ENCODE measurements at places on chromosomes 1 and 21.
A peak's percentile ranks its signal among the peaks of the same experiment; 100 is the strongest.

- no peak overlapping the region for H3K27ac ChIP-seq
- no peak overlapping the region for H3K4me3 ChIP-seq
- no peaks in the 10 kb centered on the region for H3K27me3 ChIP-seq
- DNase-seq: no peak
- H3K36me3 ChIP-seq: peaks cover 6% of the 10 kb centered on the region
Measured at GRCh38 chr1:227766015-227766634, 30.9 kb downstream of the SNAP47 start.

GRCh38 chr1:84776639-84777038, 86.4 kb upstream of the SSX2IP start:
- H3K4me1 ChIP-seq: peaks cover 3% of the 10 kb centered on the region
- no peak overlapping the region for H3K4me3 ChIP-seq
- no peak overlapping the region for H3K27ac ChIP-seq
- H3K36me3 ChIP-seq: no peaks in the 10 kb centered on the region
- no peak for DNase-seq
- no peaks in the 10 kb centered on the region for H3K27me3 ChIP-seq

DNA sequence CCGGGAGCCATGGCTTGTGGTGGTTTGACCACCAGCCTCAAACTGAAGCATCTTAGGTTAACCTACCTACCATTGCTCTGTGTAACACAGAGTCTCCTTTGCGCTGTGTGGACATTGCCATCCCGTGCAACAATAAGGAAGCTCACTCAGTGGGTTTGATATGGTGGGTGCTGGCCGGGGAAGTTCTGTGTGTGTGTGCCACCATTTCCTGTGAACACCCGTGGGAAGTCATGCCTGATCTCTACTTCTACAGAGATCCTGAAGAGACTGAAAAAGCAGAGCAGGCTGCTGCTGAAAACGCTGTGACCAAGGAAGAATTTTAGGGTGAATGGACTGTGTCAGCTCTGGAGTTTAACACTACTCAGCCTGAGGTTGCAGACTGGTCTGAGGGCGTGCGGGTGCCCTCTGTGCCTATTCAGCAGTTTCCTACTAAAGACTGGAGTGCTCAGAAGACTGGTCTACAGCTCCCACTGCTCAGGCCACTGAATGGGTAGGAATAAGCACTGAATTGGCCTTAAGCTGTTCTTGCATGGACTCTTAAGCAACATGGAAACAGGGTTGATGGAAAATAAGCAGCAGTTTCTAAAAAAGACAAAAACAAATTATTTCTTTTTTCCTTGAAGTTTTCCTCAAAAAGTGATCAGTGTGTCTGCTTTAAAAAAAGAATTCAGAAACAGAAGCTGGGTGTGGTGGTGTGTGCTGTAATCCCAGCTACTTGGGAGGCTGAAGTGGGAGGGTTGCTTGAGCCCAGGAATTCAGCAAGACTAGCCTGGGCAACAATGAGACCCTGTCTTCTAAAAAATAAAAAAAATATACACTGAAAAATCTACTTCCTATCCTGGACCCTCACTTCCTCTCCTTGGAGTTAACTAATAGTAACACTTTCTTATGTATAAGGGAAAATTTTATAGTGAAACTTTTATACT, 14.6 kb downstream of the CEP350 start:
- DNase-seq: no peak
- peaks cover 5% of the 10 kb centered on the region for H3K36me3 ChIP-seq
- H3K27me3 ChIP-seq: no peaks in the 10 kb centered on the region
- H3K27ac ChIP-seq: peak overlapping the region; percentile 30
- H3K4me1 ChIP-seq: peaks cover 36% of the 10 kb centered on the region

DNA sequence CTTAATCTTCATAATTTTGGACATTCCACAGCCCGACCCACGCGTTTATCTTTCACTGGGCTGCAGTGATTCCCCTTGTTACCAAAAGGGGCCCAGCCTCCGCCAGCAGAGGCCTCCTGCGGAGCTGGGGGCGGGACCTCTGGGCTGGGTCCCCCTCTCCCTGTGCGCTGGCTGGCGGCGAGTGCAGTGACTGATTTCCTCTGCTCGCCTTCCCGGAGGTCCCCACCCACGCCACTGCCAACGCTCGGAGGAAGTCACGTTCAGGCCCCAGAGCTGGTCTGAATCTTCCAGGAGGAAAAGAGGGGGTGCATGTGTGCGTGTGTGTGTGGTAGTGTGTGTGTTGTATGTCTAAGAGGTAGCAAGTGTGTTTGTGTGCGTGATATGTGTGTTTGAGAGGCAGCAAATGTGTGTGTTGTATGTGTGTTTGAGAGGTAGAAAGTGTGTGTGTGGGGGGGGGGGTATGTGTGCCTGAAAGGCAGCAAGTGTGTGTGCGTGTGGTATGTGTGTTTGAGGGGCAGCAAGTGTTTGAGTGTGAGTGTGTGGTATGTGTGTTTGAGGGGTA, 35.0 kb upstream of the JAK1 start:
- peaks cover 59% of the 10 kb centered on the region for H3K27me3 ChIP-seq
- H3K4me1 ChIP-seq: peaks cover 24% of the 10 kb centered on the region
- peak; percentile 32 for DNase-seq

- no peaks in the 10 kb centered on the region for H3K36me3 ChIP-seq
- peak overlapping the region; percentile 78 for H3K4me3 ChIP-seq
- peaks cover 65% of the 10 kb centered on the region for H3K27me3 ChIP-seq
- H3K27ac ChIP-seq: no peak overlapping the region
- no peak for DNase-seq
Measured at GRCh38 chr1:39672551-39672947, 642 bp upstream of the NT5C1A start.

GRCh38 chr1:30907481-30908315, 860 bp downstream of the SDC3 start:
- H3K27me3 ChIP-seq: no peaks in the 10 kb centered on the region
- H3K36me3 ChIP-seq: no peaks in the 10 kb centered on the region

- peaks cover 19% of the 10 kb centered on the region for H3K4me1 ChIP-seq
- no peaks in the 10 kb centered on the region for H3K36me3 ChIP-seq
- no peak for DNase-seq
- H3K27ac ChIP-seq: no peak overlapping the region
- no peak overlapping the region for H3K4me3 ChIP-seq
- H3K27me3 ChIP-seq: no peaks in the 10 kb centered on the region
Measured at GRCh38 chr1:8165595-8166360, 139.7 kb upstream of the ERRFI1 start.

GRCh38 chr1:29925058-29925457, 688.7 kb downstream of the PTPRU start:
- H3K36me3 ChIP-seq: no peaks in the 10 kb centered on the region
- peaks cover 7% of the 10 kb centered on the region for H3K4me1 ChIP-seq
- no peak overlapping the region for H3K27ac ChIP-seq

DNA sequence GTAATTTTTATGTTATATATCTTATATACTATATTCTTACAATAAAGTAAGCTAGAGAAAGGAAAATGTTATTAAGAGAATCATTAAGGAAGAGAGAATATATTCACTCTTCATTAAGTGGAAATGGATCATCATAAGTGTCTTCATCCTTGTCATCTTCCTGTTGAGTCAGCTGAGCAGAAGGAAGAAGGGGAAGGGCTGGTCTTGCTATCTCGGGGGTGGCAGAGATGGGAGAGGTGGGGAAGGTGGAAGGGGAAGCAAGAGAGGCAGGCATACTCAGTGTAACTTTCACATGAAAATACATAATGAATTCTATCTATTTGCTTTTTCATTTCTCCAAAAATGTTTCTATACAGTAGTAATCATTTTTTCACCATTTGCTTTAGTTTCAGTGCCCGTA, 5.1 kb downstream of the DNASE2B start:
- H3K4me3 ChIP-seq: no peak overlapping the region
- H3K36me3 ChIP-seq: no peaks in the 10 kb centered on the region
- H3K4me1 ChIP-seq: peaks cover 5% of the 10 kb centered on the region

DNA sequence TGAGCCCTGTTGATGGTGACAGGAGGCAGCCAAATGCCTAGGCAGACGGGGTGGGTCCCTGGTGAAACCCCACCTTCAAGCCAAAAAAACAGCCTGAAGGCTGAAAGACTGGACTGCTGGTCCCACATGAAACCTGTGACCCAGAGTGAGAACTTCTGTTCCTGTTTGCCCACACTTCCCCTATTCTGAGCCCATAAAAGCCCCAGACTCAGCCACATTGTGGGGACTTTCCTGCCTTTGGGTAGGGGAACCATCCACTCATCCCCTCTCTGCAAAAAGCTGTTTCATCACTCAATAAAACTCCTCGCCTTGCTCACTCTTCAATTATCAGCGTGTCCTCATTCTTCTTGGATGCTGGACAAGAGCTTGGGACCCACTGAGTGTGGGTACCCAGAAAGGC, 25.2 kb downstream of the HTR6 start:
- no peaks in the 10 kb centered on the region for H3K27me3 ChIP-seq
- DNase-seq: no peak
- no peaks in the 10 kb centered on the region for H3K36me3 ChIP-seq
- H3K4me3 ChIP-seq: no peak overlapping the region

DNA sequence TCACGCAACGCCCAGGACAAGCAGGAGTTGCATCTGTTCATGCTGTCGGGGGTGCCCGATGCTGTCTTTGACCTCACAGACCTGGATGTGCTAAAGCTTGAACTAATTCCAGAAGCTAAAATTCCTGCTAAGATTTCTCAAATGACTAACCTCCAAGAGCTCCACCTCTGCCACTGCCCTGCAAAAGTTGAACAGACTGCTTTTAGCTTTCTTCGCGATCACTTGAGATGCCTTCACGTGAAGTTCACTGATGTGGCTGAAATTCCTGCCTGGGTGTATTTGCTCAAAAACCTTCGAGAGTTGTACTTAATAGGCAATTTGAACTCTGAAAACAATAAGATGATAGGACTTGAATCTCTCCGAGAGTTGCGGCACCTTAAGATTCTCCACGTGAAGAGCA, 60.4 kb upstream of the ZNF326 start:
- H3K4me1 ChIP-seq: peaks cover 47% of the 10 kb centered on the region
- no peak for DNase-seq
- no peaks in the 10 kb centered on the region for H3K27me3 ChIP-seq
- peaks cover 36% of the 10 kb centered on the region for H3K36me3 ChIP-seq

DNA sequence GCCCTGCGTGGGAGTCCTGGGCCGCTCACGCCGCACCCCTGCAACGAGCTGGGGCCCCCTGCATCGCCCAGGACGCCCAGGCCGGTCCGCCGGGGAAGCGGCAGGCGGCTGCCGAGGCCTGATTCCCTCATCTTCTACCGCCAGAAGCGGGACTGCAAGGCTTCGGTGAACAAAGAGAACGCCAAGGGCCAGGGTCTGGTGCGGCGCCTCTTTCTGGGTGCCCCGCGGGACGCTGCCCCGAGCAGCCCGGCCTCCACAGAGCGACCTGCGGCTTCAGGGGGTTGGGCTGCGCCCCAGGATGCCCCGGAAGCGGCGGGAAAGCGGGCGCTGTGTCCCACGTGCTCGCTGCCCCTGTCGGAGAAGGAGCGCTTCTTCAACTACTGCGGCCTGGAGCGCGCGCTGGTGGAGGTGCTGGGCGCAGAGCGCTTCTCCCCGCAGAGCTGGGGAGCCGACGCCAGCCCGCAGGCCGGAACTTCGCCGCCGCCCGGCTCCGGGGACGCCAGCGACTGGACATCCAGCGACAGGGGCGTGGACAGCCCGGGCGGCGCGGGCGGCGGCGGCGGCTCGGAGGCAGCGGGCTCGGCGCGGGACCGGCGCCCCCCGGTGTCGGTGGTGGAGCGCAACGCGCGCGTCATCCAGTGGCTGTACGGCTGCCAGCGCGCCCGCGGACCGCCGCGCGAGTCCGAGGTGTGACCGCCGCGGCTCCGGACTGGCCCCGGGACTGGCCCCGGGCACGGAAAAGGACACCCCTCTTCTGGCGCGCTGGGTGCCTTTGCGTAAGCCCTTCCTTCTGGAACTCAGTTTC, 2.7 kb downstream of the FAM110D start:
- H3K27me3 ChIP-seq: peaks cover 29% of the 10 kb centered on the region
- no peaks in the 10 kb centered on the region for H3K36me3 ChIP-seq
- H3K4me1 ChIP-seq: peaks cover 49% of the 10 kb centered on the region
- peak overlapping the region; percentile 85 for H3K4me3 ChIP-seq
- DNase-seq: peak; percentile 58

DNA sequence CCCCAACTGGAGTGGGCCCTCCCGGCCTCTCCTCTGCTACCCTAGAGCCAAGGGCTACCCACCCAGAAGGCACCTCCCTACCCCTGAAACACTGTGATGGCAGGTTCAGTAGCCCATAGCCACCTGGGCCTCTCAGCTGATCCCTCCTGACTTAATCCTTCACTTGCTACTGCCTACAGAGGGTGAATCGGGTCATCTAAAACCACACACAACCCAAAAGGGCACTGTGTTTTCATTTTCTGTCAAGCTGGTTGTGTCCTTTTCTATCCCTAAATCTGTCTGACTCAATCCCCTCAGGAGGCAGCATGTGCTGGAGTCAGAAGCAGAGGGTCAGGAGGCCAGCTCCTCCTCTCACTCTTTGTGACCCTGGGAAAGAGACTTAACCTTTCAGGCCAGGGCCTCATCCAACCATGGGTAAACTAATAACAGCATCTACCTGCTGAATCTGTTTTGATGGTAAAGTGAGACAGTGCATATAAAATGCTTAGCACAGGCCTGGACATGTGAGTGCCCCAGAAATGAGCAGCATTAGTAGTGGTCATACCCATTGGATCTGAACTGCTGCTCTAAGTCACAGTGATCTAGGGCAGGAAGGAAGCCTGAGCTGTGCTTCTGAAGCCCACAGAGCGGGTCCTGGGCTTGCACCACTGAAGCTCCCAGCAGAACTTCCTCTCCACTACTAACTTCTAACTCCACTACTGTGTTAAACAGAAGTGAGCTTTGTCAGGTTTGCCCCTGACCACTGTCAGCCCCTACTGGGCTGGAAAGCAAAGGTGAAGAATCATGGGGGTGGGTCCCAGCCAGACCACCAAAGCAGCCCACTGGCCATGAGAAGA, 11.0 kb downstream of the PMVK start:
- H3K36me3 ChIP-seq: peaks cover 18% of the 10 kb centered on the region
- H3K27ac ChIP-seq: no peak overlapping the region
- H3K4me1 ChIP-seq: no peaks in the 10 kb centered on the region
- H3K27me3 ChIP-seq: no peaks in the 10 kb centered on the region
- DNase-seq: no peak
- no peak overlapping the region for H3K4me3 ChIP-seq

- no peak for DNase-seq
- no peak overlapping the region for H3K4me3 ChIP-seq
- H3K27ac ChIP-seq: no peak overlapping the region
- peaks cover 10% of the 10 kb centered on the region for H3K4me1 ChIP-seq
- peaks cover 31% of the 10 kb centered on the region for H3K27me3 ChIP-seq
Measured at GRCh38 chr1:36673202-36673601, 190.5 kb upstream of the CSF3R start.

GRCh38 chr1:211677659-211678058, 2.2 kb upstream of the NEK2 start:
- H3K27me3 ChIP-seq: no peaks in the 10 kb centered on the region

GRCh38 chr1:175524003-175524402, 219.4 kb downstream of the TNR start:
- H3K27ac ChIP-seq: no peak overlapping the region
- H3K4me3 ChIP-seq: no peak overlapping the region
- H3K27me3 ChIP-seq: no peaks in the 10 kb centered on the region
- no peaks in the 10 kb centered on the region for H3K36me3 ChIP-seq
- H3K4me1 ChIP-seq: peaks cover 6% of the 10 kb centered on the region

- H3K4me1 ChIP-seq: peaks cover 6% of the 10 kb centered on the region
- no peak overlapping the region for H3K27ac ChIP-seq
- no peaks in the 10 kb centered on the region for H3K36me3 ChIP-seq
- DNase-seq: no peak
- H3K4me3 ChIP-seq: no peak overlapping the region
- no peaks in the 10 kb centered on the region for H3K27me3 ChIP-seq
Measured at GRCh38 chr1:169941982-169942830, 48.5 kb upstream of the SCYL3 start.

GRCh38 chr1:54653036-54653435, 11.4 kb downstream of the MROH7 start:
- no peak overlapping the region for H3K4me3 ChIP-seq
- no peak overlapping the region for H3K27ac ChIP-seq
- peaks cover 13% of the 10 kb centered on the region for H3K4me1 ChIP-seq
- peaks cover 10% of the 10 kb centered on the region for H3K27me3 ChIP-seq
- no peak for DNase-seq

Measured in neural crest cell (in vitro differentiated cells).